ENCODE measurements at places on chromosomes 1 and 21.

DNA sequence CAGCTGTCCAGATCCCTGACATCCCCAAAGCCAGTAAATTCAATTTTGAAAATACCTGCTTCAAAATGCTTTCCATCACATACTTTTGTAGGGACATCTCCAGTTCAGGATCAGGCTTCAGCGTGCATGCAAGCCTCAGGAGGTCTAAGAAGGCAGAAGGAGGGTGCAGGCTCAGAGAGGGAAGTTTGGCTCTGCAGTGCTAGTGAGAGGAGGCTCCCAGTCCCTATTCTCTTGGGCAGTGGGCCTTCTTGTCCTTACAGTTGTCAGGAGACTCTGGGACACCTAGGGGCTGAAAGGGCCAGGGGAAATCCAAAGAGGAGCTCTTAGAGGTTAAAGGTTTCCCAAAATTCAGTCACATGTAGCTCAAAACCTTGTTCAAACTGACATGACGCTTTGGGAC is 20.1 kb downstream of the ADCY10 start:
- DNase-seq: no peak

- DNase-seq: no peak
Measured at GRCh38 chr1:111644506-111644905, 24.9 kb downstream of the RAP1A start.

- DNase-seq: no peak
Measured at GRCh38 chr1:28954126-28954726, 39.9 kb downstream of the EPB41 start.

- no peak for DNase-seq
Measured at GRCh38 chr1:236016782-236017400, 48.0 kb downstream of the NID1 start.

DNA sequence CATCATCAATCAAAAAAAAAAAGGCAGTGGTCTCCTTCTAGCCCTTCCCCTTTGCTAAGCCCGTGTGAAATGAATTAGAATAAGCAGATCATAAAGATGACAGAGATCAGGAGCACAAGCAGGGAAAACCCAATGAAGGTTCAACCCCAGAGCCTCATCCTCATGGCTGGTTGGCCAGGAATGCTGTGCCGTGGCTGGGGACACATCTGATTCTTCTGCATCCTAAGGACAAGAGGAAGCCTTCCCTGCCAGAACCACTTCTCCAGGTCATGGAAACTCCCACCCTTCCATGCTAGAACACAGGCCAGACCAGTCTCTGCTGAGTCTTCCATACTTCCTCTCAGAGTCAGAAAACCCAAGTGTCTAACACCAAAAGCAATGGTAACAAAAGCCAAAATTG is 81.1 kb downstream of the CSMD2 start:
- DNase-seq: no peak

DNA sequence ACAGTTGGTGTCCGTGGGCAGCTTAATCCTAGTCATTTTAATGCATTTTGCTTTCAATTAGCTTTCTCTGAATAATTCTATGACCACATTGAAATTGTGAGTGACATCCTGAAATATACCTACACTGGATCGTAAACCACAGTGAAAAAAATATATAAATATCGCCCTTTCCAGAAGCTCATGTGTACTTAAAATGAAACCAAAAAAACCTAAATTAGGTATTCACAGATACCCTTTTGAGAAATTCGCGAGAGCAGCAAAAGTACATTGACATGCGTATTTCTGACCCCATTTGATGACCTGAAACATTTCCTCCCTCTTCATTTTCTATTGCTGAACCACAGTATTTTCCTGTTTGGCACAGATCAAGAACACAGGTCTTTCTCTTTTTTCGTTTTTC is 253.8 kb downstream of the LTN1 start:
- DNase-seq: no peak

DNA sequence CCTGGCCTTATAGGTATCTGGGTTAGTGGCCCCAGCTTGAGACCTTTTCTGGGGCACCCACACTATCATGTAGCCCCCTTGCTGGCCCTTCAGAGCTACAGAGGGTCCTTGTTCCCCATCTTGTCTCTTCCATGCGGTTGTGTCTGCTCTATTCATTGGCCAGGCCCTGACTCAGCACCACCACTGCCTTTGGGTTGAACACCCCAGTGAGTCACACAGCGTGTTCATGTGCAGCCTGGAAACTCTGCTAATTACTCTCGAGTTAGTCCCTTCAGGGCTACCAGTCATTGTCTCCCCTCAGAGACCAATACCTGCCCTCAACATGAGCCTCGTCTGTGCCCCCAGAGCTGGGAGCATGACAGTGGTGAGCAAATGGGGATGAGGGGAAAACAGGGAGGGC is 28.2 kb upstream of the IKBKE start:
- DNase-seq: no peak

- no peak for DNase-seq
Measured at GRCh38 chr1:1470626-1471388, 758 bp upstream of the ATAD3B start.

- no peak for DNase-seq
Measured at GRCh38 chr1:118988186-118989005, at the start of gene TBX15. Gene TBX15, minus strand, starts transcription at chr1:118988343. Its CDS starts 548 bp downstream, at chr1:118987795.

- no peak for DNase-seq
Measured at GRCh38 chr1:46254668-46255067, 7.1 kb downstream of the RAD54L start.

Measured in stimulated activated CD8-positive, alpha-beta memory T cell treated with anti-CD3 and anti-CD28 coated beads, Interleukin-7, amount 100 ng/mL, for 4 hours (primary cell).